AML-193 (cell line): ENCODE measurements at places on chromosomes 6 and 20.
A peak's percentile ranks its signal among the peaks of the same experiment; 100 is the strongest.

- DNase-seq, result no peak
These were observed 136.9 kb downstream of the CD83 start for GRCh38 chr6:14254505-14254904.

DNA sequence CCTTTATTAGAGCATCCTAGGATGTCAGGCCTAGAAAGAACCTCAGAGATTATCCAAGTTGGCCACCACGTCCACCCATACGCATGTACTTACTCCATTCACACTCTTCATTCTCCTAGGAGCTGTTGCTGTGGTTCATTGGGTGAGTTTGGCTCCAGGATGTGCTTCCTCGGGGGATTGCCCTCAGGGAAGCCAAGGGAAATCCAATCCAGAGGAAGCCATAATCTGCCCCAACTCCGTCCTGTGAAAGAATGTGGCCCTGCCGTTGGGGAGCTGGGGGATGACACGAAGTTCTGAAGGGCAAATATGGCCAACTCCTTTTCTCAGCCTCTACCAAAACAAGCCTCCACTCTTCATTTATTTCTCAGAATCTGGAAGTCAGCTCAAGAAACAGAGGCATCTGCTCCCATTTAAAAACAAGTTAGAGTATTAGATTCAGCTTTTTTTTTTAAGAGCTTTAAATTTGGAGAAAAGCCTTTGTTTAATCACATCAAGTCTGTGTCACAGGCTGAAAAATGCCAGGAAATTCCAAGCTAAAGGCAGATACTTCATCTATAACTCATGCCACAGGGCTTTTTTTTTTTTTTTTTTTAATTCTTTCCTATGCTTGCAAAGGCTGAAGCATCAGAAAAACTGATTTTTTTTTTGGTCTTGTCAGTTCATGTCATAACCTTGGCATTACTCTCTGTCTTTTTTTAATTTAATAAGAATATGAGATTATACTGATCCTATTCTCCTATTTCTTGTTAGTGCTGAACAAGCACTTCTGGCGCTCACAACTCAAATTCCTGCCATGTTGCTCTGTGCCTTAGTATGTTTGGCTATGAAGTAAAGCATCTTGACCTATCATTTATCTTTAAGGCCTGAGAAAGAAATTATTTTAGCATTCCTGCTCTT lies 480.9 kb upstream of the MARCKS start:
- DNase-seq, result no peak

- no peak for DNase-seq
These were observed 180.5 kb downstream of the TENT5A start for GRCh38 chr6:81572020-81572419.

DNA sequence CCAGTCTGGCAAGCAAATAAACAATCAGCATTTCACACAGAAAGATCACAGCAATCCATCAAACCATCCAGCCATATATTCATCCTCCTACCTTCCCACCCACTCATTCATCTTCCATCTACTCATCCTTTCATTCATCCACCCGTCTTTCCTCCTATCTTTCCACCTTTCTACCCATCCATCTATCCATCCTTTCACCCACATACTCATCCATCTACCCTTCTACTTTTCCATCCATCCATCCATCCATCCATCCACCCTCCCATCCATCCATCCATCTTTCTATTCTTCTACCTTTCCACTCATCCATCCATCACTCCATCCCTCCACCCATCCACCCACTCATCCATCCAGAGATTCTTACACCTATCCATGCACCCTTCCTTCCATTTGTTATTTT lies 49.3 kb downstream of the KIAA0319 start:
- no peak for DNase-seq

GRCh38 chr6:4554645-4555044 lies 221.6 kb upstream of the CDYL start:
- no peak for DNase-seq

- DNase-seq, result no peak
These were observed 13.2 kb downstream of the SLCO4A1 start for GRCh38 chr20:62655282-62656196.

DNA sequence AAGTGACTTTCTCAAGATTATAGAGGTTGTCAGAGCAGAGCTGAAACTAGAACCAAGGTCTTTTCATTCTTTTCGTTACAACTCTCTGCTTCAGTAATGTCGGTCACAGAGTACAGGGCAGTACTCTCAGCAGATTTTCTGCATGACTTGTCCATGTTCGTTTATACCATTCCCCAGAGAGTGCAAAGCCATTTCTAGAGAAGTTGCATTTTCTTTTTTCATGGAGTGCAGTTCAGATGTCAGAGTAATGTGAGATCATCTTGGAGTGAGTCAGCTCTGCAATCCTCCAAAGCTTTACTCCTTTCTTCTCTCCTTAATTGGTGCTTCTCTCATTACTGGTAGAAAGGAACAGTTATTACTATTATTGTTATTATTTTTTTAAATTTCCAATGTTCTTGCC lies 115.6 kb upstream of the B3GAT2 start:
- no peak for DNase-seq

- DNase-seq, result no peak
These were observed 184.0 kb upstream of the FLRT3 start for GRCh38 chr20:14521436-14521835.

DNA sequence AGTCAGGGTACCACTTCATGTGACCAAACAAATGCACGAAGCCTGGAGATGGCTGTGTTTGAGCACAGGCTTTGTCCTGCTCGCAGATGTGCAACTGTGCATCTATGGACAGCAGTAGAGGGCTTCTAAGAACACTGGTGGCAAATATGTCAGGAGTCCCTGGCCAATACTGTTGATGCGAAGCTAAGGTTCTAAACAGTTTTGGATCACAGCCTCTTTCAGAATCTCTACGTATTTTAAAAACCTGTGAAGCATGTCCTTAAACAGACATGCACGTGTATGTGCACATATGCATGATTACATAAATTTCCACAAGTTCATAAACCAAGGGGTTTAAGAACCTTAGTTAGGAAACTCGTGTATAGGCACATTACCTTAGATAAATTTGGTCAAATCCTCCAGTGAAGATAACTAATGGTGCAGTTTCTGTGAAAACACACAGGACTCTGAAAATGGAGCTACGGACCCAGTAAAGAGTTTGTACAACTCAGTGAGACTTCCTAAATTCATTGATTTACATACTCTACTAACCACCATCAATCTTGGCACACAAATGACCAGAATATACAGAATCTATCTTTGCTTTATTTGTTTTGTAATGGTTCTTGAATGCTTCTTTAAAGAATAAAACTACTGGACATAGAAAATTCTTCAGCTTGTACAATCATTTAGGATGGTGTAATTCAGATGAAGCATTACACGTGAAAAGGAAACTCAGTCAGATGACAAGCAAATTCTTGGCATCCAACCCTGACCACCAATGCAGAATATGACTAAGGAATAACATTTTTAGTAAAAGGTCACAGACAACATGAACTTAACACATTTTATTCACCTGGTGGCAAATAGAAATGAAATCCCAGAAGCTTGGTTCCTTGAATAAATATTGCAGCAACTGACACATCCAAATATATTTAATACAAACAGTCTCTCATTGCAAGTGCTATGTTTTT lies 27.4 kb downstream of the KCNQ5 start:
- peak; percentile 51 for DNase-seq

DNA sequence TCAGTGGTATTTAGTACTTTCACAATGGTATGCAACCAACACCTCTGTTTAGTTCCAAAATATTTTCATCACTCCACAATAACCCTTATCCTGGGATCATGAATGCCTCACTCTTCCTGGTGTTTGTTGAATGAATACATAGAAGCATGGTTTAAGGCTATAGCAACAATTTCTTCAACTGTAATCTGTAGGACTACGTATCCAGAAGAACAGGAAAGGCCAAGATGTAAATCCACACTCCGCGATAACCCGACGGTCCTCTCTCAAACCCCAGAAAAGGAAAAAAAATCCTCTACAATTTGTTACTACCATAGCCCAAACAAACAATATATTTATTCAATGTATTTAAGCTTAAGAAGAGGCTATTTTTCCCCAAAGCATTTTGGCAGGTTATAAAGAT lies 141.4 kb upstream of the SALL4 start:
- DNase-seq, result no peak

DNA sequence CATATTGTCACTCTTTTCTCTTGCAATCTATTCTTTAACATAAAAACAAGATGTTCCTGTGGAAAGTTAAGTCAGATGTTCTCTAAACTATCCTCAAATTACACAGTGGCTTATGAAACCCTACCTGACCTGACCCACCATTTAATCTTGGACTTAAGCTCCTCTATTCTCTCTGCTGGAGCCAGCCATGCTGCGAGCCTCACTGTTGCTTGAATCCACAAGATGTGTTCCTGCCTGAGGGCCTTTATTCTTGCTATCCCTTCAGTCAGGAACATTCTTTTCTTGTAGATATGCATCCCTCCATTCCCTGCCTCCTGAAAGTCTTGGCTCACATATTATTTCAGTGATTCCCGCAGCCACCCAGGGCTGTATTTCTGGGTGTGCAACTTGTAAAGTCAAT lies 283.2 kb downstream of the EPHA7 start:
- DNase-seq, result no peak

DNA sequence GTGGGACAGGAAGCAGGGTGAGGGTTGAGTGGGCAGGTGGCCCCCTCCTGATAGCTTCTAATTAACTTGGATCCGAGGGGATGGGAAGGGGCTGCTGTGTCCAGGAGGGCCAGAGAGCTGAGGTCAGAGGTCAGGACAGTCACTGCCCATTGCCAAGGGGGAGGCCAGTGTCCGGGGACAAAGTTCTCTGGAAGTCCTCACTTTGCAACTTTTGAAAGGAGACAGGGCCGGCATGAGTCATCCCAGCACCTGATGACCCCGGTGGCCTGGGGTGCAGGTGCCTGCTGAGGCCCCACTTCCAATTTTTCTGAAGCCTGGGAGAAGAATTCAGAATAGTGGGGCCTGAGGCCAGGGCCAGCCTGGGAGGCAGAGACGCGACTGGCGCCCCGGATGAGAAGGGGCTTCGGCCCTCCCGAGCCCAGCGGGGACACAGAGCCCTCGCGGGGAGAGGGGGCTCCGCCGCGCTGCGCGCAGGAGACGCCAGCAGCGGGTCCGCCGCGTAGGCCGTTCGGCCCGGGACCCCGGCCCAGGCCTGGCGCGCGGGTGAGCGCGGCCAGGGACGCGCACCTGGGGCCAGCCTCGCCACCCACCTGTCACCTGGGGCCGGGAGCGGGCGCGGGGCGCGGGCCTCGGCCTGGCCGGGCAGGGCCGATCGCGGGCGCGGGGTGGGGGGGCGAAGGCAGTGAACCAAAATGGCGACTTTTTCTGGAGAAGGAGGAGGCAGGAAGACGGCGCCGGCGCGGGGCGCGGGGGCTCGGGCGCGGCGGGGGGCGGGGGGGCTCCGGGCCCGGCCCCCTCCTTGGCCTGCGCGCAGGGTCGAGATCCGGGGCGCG lies 586 bp downstream of the ZNF512B start:
- no peak for DNase-seq

DNA sequence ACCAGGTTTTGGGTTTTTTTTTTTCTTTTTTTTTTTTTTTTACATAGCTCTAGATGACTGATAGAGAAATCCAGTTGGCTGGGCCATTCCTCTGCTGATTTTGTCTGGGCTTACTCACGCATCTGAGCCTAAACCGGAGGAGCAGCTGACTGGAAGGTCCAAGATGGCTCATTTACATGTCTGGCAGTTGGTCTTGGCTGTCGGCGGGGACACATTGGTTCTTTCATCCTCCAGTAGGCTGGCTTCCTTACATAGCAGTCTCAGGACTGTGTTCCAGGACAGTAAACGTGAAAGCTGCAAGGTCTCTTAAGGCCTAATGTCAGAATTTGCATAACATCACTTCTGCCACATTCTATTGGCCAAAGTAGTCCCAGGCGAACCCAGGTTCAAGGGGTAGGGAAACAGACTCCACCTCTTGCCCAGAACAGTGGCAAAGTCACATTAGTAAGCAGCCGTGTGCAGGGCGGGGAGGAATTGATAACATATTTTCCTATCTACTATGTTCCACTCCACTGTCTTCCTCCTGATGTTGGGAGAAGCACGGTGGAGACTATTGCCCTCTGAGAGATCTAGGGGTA lies 87.0 kb downstream of the CDH22 start:
- no peak for DNase-seq

DNA sequence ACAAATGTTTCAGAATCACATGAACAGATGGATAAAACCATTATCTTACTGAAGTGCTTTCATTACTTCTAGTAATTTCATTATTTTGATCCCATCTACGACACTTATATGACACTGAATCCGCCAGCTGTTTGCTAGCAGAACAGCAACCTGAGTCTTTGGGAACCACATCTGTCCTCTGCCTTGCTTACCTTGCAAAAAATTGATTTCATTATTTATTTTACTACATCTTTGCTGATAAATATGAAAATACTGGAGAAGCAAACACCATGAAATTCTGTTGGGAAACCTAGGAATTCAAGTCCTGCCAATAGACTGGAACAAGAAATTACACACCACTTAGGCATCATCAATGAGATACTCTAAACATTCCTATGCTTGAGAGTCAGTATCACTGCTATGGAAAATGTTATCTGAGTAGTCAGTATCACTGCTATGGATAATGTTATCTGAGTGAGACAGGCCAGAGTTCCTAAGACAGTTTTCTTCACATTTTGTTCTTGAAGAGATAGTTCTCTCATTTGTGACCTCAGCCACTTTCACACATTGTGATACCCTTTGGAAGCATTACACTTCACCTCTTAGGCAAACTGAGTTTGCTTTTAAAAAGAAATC lies 91.9 kb downstream of the PDE10A start:
- DNase-seq, result no peak

DNA sequence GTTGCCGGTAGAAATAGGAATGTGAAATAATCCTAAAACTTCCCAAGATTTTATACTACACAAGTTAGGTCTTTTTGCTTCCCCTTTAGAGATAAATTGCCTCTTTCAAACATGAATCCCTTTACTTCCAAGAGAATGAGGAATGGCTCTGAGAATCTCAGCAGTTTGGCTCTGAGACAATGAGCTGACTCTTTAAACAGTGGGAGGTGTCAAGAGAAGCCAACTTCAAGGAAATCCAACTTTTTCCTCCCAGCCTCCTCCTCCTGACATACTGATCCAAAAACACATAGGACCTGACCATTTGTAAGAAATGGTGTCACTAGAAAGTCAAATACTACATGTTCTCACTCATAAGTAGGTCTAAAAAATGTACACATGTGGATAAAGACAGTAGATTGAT lies 154.2 kb downstream of the ALDH8A1 start:
- DNase-seq, result no peak

GRCh38 chr6:37210313-37210968 lies 40.5 kb downstream of the PIM1 start:
- peak; percentile 84 for DNase-seq

DNA sequence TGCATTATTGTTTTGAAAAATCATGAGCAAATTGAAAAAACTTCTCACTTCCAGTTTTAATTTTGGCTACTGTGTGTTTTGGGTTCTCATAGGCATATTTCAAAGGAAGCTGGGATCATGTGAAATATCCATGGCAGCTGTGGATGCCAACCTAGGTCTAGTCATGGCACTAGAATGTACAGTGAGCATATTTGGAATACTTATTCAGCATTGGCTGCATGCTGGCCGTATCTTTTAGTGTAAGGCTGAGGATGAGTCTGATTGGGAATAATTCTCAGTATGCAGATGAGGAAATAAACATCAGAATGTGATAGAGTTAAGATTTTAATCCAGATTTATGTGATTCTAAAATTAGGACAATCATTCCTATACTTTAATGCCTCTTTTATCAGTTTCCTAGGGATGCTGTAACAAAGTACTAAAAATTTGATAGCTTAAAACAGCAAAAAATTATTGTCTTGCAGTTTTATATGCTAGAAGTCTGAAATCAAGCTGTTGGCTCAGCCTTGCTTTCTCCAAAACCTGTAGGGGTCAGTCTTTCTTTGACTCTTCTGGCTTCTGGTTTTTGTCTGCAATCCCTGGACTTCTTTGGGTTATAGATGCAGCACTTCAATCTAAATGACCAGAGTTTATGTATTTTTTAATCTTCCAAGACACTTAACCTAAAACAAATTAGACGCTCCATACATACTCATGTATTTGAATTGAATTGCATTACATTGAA lies 37.7 kb upstream of the DEFB112 start:
- no peak for DNase-seq
